ENCODE measurements at places on chromosomes 2 and 18.
A peak's percentile ranks its signal among the peaks of the same experiment; 100 is the strongest.

DNA sequence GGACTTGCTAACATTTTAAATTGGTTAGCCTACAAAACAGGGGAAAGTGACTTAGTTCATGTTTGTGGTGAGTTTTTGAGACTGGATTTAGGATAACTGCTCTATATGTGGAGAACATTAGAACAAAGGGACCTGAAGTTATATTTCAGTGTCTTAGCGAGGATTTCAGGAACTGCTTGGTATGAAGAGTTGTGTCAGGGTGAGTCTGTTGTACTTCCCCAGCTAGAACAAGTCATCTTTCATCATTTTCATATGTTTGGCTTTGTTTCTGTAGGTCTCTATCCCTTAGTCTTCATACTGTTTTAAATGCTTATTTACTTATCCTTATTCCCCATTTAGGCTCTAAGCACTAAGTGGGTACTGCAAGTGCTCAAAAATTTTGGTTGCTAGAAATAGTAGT lies 41.9 kb downstream of the KCMF1 start:
- no peak for DNase-seq

DNA sequence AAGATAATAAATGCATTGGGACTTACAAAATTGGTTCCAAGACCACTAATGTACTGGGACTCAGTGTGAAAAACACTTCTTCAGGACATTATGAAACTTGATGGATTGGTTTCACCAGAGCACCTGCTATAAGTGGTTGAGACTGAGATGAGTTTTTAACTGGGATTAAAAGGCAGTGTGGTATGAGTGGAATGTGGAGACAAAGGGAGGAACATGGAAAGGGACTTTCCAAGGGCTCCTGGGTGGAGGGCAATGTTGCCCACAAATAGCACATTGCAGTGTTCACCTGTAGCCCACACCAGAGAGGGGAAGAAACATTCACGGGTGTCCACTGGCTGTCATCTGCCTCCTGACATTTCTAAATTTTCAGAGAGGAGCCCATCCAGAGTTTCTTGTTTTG lies 253.3 kb upstream of the TANK start:
- no peak for DNase-seq

DNA sequence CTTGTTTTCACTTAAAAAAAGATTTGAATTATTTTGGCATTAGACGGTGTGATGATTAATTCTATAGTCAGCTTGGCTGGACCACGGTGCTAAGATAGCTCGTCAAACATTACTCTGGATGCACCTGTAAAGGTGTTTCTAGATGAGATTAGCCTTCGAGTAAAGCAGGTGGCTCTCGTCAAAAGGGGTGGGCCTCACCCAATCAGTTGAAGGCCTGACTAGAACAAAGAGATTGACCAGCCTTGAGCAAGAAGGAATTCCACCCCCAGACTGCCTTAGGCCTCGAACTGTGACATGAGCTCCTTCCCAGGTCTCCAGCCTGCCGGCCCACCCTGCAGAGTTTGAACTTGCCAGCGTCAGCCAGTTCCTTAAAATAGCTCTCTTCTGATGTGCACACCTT lies 73.4 kb downstream of the TWIST2 start:
- no peak for DNase-seq

- DNase-seq, result peak; percentile 82
Observed at GRCh38 chr2:170886386-170886785, 42.7 kb upstream of the GORASP2 start.

- DNase-seq, result no peak
Observed at GRCh38 chr2:37489041-37489456, 144.6 kb downstream of the QPCT start.

- peak; percentile 58 for DNase-seq
Observed at GRCh38 chr18:36580266-36580665, 248.5 kb downstream of the TPGS2 start.

GRCh38 chr2:197297772-197298318 lies 12.7 kb downstream of the ANKRD44 start:
- DNase-seq, result no peak
